Cerebellar cortex (tissue), 1 donor: ENCODE measurements at places on chromosomes 3 and 15.

DNA sequence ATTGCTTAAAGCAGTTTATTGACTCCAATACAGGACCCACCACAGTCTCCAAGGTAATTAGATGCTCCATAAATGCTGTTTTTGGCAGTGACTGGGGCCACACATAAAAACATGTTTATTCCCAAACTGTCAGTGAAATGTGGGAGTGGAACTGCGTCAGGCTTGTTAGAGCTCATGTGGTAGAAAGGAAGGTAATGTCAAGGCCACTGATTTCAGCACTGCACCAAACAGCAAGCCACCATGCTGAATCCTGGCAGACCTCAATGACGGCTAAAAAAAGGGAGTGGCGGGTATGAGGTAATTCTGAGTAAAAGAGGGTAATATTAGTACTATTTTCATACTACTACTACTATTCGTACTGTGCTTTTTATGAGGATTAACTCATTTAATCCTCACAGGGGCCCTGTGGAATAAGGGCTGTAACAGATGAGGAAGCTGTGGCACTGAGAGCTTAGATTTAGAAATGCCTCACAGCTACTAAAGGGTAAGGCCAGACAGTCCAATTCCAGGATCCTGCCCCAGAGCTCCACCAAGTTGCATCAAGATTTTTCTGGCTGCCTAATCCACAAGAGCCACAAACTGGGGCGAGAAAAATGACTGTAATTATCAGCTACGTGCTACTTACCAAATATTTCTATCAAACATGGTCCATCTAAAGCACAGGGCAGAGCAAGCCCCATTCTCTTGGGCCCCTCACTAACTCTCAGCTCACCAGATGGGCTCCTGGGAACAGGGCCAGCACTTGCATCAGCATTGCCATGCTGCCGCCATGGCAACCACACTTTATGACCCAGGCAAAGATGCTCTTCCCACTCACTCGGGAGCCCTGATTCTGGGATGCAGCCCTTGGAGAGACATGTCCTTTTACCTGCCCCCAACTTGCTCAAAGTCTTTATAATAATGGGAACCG lies 83.6 kb upstream of the SPATA12 start:
- DNase-seq: peak; percentile 83

DNA sequence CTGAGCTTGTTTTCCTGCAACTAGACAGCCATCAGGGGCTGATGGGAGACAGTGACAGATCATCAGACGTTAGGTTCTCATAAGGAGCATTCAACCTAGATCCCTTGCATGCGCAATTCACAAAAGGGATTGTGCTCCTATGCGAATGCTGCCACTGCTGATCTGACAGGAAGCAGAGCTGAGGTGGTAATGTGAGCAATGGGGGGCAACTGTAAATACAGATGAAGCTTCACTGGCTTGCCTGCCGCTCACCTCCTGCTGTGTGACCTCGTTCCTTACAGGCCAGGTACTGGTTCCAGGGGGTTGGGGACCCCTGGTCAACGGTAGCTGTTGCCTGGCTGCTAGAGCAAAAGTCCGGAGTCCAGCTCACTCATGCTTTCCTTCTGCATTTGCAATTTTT lies 26.4 kb upstream of the KCNAB1 start:
- no peak for DNase-seq

DNA sequence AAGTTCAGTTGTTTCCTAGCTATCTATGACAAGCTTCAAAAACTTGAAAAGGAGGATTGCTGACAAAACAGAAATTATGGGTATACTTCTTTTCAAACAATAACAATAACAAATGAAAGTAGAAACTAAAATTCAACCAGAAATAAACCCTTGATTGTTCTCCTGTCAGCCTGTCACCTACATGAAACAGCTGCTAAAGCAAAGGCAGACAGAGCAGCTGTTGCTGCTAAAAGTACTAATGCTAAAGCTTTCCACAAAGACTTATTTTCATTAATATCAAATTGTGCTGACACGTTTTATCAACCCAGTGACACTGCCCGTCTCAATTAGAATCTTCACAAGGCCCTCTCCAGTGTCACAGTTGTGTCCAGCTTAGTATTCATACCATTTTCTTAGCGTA lies 533.2 kb upstream of the GBE1 start:
- no peak for DNase-seq

DNA sequence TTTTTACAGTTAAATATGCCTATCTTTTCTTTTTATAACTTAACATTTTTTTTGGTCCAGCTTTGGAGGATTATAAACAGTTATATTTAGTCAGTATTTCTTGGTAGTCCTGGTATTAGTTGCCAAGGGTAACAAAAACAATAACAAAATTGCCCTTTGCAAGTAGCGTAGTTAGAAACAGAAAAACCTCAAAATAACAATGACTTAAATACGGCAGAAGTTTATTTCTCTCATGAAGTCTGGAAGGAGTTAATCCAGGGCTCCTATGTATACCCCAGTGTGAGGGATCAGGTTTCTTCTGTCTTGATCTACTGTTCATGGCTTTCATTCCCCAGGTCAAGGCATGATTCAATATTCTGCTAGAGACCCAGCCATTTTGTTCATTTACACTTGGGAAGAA lies 14.1 kb upstream of the MYH15 start:
- no peak for DNase-seq

DNA sequence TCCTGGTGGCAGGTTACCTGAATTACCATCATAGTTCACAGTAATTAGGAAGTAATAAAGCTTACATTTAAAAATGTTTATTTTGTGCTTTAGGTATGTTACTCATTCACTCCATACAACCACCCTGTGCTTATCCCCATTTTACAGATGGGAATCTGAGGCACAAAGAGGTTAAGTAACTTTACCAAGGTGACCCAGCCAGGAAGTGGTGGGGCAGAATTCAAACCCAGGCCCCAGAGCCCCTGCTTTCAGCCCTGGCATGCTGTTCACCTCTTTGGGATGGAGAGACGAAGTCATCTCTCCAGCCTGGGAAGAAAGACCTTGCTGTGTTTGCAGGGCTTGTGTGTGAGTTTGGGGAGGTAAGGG lies 285.6 kb upstream of the TPM1 start:
- DNase-seq: no peak

DNA sequence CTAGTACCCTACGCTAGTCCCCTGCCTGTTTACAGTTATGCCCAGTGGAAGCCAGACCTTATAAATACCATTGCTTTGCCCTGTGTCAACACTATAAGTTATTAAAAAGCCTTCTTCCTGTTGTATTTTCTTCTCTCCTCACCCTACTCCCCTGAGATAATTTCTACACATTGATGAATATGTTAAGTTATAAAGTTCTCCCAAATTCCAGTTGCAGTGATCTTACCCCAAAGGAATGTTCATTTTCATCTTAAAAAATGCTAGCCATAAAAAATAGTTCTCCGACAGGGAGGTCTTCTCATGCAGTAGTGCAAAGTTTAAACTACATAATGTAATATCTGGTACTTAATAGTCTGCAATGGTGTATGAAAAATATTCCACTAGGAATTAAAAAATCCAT lies 58.6 kb downstream of the MAP2K5 start:
- DNase-seq: no peak

GRCh38 chr15:45083223-45083622 lies 30.7 kb downstream of the DUOX2 start:
- DNase-seq: no peak

DNA sequence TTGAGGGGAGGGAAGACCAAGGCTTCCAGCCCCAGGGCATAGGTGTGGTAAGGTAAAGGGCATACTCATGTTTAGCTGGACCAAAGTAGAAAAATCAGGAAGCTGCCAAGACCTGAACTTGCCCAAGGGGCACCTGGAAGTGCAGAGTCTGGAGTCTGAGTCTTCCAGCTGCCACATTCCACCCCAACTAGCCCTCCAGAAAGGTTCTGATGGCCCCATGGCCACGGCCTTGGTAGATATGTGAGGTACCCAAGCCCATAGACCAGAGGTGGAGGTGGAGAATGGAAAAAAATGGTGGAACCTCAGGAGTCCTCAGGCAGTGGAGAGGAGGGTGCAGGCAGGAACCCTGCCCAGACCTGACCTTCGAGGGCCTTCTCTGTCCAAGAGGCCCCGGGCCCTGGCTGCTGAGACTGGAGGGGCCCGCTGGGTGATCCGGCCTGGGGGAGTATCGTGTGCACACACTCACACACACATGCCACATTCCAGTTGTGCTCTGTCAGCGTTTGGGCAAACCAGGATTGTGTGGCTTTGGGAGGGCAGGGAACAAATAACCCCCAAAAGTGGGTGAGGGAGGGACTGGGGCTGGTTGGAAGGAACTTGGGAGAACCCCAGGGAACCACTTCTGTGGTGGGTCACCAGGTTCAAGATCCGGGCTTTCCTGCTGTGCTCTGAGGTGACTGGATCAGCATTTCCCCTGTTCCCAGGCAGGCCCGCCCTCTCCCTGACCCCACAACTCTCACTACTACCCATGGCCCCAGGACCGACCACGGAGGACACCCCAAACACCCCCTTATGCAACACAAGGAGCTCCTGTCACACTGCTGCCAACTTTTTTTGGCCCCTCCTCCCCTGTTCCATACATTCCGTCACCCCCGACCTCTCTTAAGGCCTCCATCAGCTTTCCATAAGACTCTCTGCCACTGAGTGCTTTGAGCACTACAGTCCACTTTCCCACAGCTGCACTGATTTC lies 11.6 kb downstream of the MYL3 start:
- no peak for DNase-seq

GRCh38 chr3:46146548-46146947 lies 61.6 kb downstream of the CCR1 start:
- DNase-seq: no peak
